ENCODE measurements at places on chromosomes 13 and 19. TPM values are rescaled to one million over a fixed set of nuclear protein-coding genes. Genes with fewer than 3 reads are reported as not detected.

Gene OR7D2
- 0.02 TPM for total RNA-seq

Gene ZNF134
- total RNA-seq: 7.3 TPM

Gene SYMPK
- 58.9 TPM for total RNA-seq

Gene SWSAP1
- total RNA-seq: 1.6 TPM

Gene VWA8
- total RNA-seq: 7.0 TPM

Gene HCST
- total RNA-seq: 0.29 TPM

Gene ASPDH
- total RNA-seq: not detected

Gene PNMA8B
- not detected for total RNA-seq

Gene FXYD1
- total RNA-seq: 0.10 TPM

Gene SIGLEC10
- total RNA-seq: 0.03 TPM

Gene ATP12A
- 0.02 TPM for total RNA-seq

Gene C1QTNF9
- not detected for total RNA-seq

Gene SIGLEC12
- not detected for total RNA-seq

Gene IZUMO1
- total RNA-seq: not detected

Gene KLK15
- not detected for total RNA-seq

Gene CACNA1A
- total RNA-seq: 0.07 TPM

Gene CFAP97D2
- not detected for total RNA-seq

Gene ICAM5
- total RNA-seq: 0.91 TPM

Gene OR10H3
- not detected for total RNA-seq

Gene ADPRHL1
- 18.6 TPM for total RNA-seq

Gene CEACAM3
- not detected for total RNA-seq

Gene BBC3
- total RNA-seq: 16.6 TPM
